ENCODE measurements at places on chromosomes 7 and 10.

DNA sequence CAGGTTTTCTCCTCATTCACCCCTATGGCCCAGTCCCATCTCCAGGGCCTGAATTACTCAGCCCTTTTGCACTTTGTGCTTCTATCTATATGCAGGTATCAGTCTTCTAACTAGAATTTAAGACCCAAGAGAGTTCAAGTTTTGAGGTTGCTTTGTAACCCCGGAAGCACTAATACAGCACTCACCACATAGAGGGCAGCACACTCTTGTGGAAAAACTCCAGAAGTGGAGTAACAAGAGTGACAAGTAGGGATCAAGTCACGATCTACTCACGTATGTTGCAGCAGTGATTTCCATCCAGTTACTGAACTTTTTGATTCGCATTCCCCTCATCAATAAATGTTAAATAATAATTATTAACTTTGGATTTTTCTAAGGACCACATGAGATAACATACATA, 151.0 kb downstream of the CHCHD3 start:
- no peak for DNase-seq

DNA sequence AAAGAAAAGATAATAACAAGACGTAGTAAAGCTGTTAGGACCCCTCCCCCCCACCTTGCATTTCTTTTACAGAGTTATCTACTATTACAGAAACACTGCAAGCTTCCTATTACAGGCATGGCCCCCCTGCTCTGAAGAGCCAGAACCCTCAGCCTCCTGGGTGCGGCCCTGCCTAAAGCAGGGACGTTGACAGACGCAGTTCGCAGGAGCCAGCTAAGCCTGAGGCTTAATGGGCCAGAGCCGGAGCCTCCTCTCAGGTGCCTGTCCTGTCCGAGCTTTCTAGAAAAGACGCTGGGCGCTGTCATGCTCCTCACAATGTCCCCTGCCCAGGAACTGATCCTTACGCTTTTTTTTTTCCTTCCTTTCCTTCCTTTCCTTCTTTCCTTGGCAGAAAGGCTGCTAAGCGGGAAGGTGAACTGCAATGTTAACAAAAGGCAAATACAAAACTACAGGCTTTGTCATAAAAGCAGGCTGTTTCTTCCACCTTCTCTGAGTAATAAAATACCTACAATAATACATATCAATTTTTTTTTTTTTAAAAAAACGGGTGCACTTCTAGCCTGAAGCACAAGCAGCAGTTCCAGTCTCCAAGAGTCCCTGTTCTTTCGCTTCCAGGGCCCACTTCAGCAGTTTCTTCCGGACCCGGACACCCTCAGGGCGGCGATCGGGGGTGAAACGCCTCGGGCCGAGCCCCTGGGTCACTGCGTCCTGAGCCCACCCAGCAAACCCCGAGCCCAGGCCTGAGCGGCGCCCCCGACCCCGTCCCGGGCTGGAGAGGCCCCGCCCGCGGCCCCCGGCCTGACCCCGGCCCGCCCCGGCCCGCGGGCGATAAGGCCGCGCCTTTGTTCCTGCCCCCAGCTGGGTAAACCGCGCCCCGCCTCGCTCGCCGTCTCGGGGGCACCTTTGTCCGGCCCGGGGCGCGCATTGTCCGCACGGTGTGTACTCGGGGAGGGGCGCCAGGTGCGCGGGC, 11.2 kb downstream of the MNX1 start:
- DNase-seq: no peak

DNA sequence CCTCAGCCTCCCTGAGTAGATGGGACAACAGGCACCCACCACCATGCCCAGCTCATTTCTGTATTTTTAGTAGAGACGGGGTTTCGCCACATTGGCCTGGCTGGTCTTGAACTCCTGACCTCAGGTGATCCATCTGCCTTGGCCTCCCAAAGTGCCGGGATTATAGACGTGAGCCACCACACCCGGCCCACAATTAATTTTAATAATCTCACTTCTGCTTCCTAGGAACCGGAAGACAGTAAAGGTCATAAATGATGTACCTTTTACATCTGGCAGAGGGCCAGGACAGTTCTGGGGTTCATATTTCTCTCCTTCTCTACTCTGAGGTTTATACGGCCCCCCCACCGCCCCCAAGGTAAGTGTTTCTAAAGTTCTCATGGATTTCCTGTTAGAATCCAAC, 31.2 kb upstream of the AOAH start:
- no peak for DNase-seq

GRCh38 chr10:11602919-11603523, 8.4 kb downstream of the USP6NL start:
- DNase-seq: no peak

Data from mesothelial cell of epicardium (in vitro differentiated cells).